ENCODE measurements at places on chromosomes 11 and 22. TPM values are rescaled to one million over a fixed set of nuclear protein-coding genes. Genes with fewer than 3 reads are reported as not detected.

GRCh38 chr22:49023161-49023878 is 804.4 kb downstream of the BRD1 start:
- no peak for DNase-seq

DNA sequence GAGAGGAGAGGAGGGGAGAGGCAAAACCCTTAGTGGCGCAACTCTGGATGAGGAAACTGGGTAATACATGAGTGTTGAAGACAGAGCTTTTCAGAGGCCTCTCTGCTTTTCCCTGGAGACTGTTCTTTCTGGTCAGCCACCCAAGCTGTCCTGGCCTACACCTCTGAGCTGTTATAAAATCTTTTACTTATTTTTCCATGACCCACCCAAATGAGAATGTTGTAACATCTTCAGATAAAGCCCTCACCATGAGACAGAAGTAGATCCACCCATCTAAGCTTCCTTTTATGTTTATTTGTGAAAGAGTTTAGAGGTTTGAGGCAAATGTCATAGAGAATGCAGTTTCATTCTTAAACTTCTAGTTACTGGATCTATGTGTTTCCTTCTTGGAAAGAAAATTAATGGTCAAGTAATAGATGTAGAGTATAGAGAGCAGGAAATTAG is 20.3 kb upstream of the APLP2 start:
- DNase-seq: no peak

DNA sequence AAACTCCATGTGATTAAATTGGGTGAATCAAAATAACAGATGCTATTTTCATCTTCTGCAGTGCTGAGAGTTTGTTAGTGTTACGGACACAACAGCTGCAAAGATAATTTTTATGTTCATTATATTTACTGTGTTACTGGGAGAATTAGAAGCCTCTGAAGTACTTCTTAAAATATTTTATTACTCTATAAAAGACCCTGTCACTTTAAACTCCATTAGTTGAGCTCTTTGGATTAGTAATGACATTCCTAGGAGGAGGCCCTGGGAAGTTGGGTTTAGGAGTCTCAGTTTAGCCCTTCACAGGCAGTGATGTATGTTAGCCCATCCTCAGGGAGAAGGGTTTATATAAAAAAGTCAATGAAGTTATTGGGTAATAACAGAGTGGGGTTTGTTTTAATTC is 596.7 kb downstream of the JRKL start:
- no peak for DNase-seq

DDX25 gene
- total RNA-seq: not detected

AMPD3 gene
- total RNA-seq: 12.5 TPM

GRCh38 chr11:17343907-17344306 is 7.7 kb upstream of the NCR3LG1 start:
- no peak for DNase-seq

Measured in Karpas-422 (cell line).